ENCODE measurements at places on chromosomes 16 and 17.

- DNase-seq: no peak
Observed at GRCh38 chr17:43661699-43662412, at the start of gene MEOX1. TSS of gene MEOX1 (minus strand) at chr17:43661922. CDS start at chr17:43661534, 388 bp downstream.

GRCh38 chr17:30357476-30357875 lies 21.3 kb upstream of the CPD start:
- DNase-seq: no peak

DNA sequence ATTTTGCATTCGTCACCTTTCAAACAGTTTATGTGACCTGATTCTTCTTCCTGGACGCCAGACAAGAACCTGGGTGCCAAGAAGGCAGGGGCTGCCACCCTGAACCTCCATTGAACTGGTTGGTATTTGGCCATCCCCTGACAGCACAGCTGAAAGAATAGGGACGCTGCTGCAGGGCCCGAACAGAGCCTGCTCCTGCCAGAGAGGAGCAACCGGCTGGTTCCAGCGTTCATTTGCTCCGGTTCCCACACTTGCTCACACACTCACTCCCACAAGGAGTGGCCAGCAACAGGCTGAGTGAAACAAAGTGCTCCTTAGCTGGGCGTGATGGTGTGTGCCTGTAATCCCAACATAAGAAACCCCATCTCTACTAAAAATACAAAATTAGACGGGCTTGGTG lies 14.9 kb downstream of the KRT9 start:
- no peak for DNase-seq

DNA sequence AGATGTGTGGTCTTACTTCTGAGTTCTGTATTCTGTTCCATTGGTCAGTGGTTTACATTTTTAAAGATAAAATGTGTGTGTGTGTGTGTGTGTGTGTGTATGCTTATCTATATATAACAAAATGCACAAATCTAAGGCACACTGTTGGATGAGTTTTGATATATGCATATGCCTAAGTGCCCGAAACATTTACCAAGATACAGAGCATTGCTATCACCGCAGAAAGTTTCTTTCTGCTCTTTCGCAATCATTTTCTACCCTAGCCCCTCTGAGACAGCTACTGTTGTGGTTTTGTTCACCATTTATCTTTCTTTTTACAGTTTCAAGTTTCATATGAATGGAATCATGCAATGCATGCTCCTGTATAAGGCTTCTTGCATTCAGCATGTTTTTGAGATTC lies 97.0 kb downstream of the MRTFB start:
- no peak for DNase-seq

- DNase-seq: no peak
Observed at GRCh38 chr17:2946144-2946543, 117.3 kb downstream of the OR1D5 start.

DNA sequence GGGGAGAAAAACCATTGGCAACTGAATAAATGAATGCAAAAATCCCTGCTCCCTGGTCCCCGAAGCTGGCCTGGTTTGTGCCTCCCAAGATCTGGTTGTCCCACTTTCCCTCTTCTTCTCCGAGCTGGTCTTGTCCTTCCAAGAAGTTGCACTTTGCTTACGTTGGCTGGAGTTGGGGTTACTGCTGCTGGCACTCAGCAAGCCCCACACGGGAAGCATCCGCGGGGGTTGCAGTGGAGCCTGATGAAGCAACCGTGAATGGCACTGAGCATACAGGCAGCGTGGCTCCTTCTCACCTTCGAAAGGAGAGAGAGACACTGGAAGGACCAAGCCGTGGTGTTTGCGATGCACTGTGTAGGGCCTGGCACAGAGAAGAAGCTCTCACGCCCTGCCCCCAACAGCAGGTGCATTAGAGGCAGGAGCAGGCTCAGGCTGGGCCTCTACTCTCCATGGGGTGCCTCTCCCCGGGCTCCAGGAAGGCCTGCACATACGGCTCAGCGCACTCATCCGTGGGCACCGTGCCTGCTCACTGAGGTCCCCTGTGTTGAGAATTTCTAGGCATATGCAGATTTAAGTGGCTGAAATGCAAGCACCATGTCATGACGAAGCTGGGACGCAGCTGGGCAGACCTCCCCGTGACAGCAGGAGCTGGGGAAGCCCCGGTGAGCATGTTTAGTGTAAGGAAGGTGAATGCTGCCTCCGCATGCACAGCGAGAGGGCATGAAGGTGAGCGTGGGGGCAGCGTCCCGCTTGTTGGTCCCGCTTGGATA lies 12.1 kb downstream of the CA5A start:
- no peak for DNase-seq

- no peak for DNase-seq
Observed at GRCh38 chr17:956905-957304, 22.7 kb downstream of the NXN start.

GRCh38 chr16:67934306-67935100 lies 2.1 kb downstream of the PSMB10 start:
- no peak for DNase-seq

GRCh38 chr16:29994600-29995323 lies 655 bp downstream of the HIRIP3 start:
- DNase-seq: peak; percentile 42

DNA sequence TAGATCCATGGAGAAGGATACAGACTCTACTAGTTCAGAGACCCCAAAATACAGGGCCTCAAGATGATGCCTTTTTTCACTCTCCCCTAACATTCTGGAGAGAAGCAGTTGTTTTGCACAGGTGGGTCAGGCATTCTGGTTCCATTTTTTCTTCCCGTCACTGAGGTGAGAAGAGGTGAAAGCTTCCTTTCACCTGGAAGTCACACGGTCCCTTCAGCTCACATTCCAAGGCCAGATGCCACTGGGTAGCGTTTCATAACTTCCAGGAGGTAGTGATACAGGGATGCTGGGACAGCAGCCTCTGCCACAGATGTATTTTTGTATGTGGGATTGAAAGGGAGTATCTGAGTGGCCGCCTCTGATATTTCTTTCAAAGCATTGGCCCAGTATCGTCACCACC lies 1.9 kb downstream of the CDK10 start:
- no peak for DNase-seq

DNA sequence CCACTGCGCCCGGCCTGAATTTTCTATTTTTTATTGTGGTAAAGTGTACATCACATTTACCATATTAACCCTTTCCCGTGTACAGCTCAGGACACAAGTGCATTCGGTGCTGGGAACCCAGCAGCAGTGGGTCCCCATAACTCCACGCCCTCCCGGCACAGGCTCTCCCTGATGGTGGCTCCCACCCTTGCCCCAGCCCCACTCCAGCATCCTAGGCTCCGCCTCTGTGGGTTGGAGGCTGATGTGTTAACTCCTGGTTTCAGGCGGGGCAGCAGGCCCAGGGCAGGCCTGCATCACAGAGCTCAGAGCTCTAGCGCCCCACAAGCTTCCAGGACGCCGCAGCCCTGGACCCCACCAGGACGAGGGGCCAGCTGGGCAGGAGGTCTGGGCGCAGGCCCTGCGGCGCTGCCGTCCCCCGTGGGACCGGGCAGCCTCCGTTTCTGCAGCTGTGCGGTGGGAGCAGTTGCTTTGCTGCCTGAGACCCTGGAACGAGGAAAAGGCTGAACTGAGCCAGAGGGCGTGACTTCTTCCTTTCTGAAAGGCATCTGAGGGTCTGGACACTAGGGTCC lies 19.6 kb downstream of the ZFPM1 start:
- DNase-seq: no peak

- no peak for DNase-seq
Observed at GRCh38 chr16:50685462-50686063, 4.5 kb upstream of the SNX20 start.

DNA sequence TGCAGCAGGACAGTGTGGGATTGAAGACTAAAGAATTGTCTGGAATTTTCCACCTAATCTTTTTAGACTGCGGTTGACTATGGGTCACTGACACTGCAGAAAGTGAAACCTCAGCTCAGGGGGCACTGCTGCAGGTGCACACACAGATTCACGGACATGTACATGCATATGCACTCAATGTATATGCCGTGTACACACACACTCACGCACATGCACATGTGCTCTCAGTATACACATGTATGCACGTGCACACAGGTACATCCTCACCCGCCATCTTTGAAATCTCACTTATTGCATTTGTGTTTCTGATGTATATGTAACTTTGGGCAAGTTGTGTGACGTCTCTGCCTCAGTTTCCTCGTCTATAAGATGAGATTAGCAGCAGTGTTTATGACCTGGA lies 27.3 kb downstream of the CMIP start:
- no peak for DNase-seq

DNA sequence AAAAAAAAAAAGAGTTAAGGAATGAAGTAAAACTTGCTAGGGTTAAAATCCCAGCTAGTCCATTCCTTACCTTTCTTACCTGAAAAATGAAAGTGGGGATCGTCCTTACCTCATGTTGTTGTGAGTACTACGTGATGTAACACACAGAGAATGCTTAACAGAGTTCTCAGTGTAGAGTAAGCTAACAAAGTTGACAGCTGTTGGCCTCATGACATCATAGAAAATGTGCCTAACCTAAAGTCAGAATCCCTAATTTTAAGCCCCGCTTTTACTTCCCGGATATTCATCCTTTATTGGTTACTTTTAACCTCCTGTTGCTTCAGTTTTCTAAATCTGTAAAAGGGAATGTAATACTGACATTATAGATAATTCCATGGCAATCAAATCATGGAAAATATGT lies 505.8 kb upstream of the HSBP1 start:
- DNase-seq: no peak

DNA sequence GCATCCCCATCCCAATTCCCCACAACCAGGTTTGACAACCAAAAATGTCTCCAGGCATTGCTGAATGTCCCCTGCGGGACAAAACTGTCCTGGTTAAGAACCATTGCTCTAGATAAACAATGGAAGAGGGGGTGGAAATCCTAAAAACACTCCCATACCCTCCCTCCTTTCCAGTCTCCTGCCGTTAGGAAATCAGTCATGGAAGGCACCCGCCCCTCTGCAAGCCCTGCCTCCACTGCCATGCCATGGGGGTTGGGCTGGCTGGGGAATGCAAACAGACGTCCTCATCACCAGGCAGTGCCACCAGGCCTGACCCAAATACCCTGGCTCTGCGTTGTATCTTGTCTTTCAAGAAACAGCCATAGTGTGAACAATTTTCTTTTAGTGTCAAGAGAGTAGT lies 57.5 kb downstream of the CYTH1 start:
- no peak for DNase-seq

GRCh38 chr17:38602956-38603785 lies 2.6 kb downstream of the SRCIN1 start:
- DNase-seq: no peak

DNA sequence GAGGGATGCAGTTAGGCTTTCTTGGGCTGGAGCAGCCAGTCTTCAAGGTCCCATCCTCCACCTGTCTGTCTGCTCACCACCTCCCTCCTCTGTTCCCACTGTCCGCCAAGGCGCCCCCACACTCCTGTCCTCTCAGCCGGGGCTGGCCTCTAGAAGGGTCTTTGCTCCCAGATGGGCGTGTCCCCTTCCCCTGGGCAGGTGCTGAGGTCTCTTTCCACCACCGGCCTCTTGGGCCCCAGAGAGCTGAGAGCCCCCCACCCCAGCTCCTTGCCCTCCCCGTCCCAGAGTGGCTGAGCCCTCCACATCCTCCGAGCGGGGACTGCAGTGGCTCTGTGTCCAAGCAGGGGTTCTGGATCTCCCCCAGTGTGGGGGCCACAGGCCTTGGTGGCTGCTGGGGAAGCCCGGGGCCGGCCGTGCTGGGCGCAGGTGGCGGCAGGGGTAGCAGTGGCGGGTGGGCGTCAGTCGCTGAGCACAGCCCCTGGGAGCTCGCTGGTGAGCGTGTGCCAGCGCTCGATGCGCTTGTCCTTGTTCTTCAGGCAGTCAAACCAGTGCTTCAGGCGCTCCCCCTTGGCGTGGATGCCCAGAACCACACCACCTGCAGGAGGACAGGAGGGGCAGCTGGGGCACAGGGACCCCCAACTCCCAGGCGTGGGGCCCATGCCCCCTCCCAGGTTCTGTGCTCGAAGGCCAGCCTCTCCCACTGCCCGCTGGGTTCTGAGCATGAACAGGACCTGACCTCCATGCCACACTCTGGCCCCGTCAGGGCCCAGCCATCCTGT lies 9.8 kb downstream of the SCGB1C2 start:
- no peak for DNase-seq

DNA sequence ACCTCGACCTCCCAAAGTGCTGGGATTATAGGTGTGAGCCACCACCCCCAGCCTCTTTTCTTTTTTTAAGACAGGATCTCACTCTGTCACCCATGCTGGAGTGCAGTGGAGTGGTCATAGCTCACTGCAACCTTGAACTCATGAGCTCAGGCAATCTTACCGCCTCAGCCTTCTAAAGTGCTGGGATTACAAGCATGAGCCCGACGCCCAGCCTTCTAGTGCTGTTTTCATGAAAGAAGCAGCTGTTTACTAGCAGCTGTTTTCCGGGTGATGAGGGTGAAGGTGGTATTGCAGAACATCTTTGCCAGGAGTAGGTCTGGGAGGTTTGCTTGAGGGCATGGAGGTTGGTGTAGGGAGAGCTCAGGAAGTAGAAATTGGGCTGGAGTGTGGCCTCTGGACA lies 2.0 kb downstream of the ADCY7 start:
- no peak for DNase-seq

GRCh38 chr16:5196204-5196603 lies 98.6 kb upstream of the EEF2KMT start:
- no peak for DNase-seq

GRCh38 chr17:29177871-29178749 lies 2.1 kb downstream of the MYO18A start:
- DNase-seq: no peak

DNA sequence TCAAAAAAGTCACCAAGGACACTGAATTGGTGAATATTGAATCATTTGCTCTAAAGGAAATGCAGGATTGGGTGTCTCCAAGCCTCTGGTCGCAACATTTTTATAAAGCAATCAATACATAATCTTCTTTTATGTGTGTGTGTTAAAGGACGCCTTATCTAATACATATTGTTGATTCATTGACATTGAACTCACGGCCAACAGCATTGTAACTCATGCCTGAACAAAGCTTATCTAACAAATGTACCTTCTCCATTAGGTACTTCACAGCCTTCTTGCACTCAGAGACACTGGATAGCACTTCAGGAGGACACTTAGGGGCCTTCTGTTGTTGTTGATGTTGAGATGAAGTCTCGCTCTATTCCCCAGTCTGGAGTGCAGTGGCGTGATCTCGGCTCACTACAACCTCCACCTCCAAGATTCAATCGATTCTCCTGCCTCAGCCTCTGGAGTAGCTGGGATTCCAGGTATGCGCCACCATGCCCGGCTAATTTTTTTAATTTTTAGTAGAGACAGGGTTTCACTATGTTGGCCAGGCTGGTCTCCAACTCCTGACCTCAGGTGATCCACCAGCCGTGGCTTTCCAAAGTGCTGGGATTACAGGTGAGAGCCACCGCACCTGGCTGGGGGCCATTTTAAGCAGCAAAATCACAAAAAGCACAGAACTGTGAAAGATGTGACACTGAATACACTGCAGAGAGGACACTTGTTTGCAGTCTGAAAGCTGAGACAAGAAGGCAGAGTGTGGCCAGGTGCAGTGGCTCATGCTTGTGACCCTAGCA lies 13.2 kb upstream of the PDXDC1 start:
- DNase-seq: no peak

All from HS-5 (cell line).